ENCODE measurements at places on chromosomes 5 and 9.

DNA sequence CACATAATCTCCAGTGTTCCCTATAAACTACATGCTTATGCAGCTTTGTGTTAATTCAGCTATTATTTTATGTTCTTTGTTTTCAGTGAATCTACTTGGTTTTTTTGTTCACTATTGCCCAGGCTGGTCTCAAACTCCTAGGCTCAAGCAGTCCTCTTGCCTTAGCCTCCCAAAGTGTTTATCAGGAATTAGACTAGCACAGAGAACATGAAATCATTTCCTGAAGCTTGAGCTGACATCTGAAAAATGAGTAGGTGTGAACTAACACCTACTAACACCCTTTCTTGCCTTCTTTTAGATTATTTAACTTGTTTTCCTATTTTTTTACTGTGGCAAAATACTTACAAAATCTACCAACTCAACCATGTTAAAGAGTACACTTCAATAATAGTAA lies 25.0 kb downstream of the CENPP start:
- DNase-seq = no peak

GRCh38 chr9:119441338-119441737 lies 72.1 kb upstream of the BRINP1 start:
- no peak for DNase-seq

GRCh38 chr9:130765137-130766020 lies 69.7 kb upstream of the ABL1 start:
- DNase-seq = no peak

GRCh38 chr9:137286975-137287383 lies 9.5 kb downstream of the TOR4A start:
- no peak for DNase-seq

- no peak for DNase-seq
Measured at GRCh38 chr5:15384581-15384980, 115.4 kb upstream of the FBXL7 start.

- DNase-seq = no peak
Measured at GRCh38 chr9:117073539-117074341, 341.1 kb downstream of the ASTN2 start.

GRCh38 chr9:128412120-128412790 lies 8.4 kb upstream of the CERCAM start:
- no peak for DNase-seq

DNA sequence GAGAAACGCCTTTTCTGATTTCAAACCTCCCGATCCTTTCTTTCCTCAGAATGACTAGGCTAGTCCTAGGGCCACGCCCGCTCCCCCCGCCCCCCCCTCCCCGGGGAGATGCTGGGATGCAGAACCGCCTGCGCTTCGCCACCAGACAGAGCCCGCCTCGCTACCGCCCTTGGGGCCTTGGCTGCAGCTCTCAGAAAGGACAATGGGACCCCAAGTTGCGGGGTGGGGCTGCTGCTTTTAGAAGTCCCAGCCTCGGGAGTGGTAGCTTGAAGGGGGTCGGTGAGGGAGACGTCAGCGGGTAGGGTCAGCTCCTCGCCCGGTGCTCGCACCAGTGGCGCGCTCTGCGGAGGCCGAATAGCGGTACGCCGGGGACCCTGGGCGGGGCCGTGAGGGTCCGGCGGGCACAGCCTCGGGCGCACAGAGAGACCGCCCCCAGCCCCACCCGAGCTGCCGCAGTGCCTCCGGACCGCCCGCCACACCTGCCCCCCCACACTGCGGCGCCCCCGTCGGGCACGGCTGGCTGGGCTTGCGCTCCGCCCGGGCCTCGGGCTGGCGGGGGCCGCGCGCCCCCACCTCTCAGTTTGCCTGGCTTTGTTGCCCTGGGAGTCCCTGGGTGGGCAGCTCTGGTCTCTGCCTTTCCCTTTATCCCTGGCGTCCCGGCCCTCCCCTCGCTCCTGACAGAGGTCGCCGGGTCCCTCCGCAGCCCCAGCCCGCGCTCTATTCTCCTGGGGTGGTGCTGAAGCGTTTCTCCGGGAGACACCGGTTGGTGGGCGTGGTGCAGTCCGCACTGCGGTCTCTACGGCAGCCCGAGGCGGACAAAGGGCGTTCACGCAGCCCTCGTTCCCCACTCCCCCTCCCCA lies 1.2 kb downstream of the MAP1B start:
- peak; percentile 68 for DNase-seq

DNA sequence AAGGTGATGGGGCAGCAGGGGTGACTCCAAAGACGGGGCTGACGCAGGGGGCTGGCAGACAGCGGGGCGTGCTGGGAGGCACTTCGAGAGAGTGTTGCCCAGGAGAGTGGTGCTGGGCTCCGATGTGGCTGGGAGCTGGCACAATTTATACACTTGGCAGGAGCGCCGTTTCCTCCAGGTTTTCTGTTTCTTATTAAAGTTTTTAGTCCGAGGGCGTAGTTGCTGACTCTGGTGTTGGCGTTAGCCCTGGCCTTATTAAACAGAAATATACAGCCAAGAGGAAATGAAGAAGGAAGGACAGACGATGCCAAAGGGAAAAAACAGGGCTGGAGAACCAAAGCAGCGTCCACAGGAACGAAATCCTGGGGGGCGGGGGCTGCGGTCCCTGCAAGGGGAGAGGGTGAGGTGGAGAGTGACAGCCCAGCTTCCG lies 139.6 kb upstream of the PHYKPL start:
- DNase-seq = no peak

GRCh38 chr5:23629396-23629795 lies 122.0 kb downstream of the PRDM9 start:
- DNase-seq = no peak

DNA sequence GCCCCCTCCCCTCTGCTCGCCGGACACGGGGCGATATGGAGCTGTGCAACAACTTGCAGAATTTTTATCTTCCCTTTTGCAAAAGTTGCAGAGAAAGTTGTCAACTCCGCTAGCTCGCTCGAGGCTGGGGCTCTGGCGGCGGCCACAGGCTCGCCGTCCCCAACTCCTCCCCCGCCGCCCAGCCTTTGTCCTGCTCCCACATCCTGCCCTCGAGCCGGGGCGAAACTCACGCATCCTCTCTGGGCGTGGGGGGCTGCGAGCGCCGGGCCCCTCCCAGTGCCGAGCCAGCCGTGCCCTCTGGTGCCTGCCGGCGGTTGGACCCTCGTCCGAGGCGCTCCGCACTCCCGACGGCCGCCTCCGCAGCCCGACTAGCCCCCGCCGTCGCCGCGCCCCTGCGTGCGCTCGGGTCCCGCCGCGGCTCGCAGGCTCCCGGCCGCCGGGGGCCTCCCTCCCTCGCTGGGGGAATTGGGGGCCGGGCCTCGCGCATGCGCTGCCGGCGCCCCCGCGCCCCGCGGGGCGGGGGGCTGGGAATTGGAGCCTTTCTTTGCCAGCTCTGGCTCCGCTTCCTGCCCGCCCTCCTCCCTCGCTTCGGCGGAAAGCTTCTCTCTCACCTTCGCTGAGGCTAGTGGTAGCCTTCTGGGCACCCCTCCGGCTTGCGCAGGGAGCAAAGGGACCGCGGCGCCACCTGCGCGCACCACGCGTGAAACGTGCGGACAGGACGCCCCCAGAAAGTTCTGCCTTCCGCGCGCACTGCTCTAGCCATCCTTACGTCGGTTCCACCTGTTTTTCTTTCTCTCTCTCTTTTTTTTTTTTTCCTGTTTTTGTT lies at the start of gene CCNJL:
Gene CCNJL, minus strand, starts transcription at position 431 of the 826 bp plus-strand sequence. CDS start 641 bp downstream, outside the sequence.
- DNase-seq = peak; percentile 68

DNA sequence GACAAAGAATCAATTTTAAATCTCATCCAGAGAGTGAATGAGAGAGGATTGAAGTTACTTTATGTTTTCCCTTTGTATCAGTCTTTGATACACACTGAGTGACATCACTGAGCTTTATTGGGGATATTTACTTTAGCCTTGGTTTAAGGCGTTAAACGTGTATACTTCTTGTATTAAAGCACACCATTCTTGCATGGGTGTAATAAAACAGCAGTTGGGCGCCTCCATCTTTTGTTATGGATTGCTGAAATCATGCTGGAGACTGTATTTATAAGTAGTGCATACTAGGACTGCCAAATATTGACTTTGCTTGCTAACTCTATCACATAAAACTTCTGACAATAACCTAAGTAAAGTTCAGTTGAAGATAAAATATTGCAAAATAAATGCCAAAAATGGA lies 1755.8 kb upstream of the WWC1 start:
- DNase-seq = no peak

DNA sequence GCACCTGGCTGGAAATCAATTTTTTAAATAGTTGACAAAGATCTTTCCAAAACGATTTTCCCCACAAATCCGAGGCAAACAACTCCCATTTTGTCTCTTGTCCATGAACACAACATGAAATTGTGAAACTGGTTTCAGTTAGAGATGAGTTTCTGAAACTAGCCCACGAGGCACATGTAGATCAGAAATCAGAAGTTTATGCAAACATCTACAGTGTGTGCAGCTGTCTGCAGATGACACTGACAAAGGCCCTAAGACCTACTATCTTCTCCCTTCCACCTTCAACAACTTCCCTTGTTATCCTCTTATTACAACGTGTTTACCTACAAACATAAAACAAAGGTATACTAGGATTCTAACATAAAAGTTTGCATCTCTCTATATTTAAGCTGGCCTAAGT lies 183.3 kb downstream of the DIRAS2 start:
- DNase-seq = no peak

GRCh38 chr5:171797543-171797942 lies 11.9 kb downstream of the SMIM23 start:
- no peak for DNase-seq

DNA sequence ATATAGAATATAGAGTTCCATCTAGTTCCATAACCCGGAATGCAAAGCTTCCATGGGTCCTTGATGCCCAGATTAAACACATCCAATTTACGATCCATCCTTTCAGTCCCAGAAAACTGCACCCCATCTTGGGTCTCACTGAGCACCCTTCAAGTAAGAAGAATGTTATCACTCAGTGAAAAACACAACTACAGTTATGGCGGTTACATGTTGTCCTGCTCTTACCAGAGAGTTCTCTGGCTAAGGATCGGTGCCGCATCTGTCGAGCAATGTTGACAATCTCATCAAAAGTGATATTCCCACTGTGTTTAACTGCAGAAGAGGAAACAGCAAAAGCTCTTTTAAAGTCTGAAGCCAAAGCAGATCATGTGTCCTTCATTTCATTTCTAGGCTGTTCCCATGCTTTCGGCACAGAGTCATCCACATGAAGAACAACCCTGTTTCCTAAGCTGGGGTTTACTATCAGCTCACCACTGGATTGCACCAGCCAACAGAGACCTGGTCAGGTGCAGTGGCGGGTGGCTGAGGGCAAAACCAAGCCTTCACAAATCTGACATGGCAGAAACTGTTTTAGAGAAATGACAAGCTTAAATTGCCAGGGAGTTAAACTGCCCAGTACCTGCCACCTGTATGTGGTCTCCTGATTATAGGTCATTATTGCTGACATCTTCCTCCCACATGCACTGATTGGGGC lies 2.9 kb downstream of the RPL12 start:
- DNase-seq = no peak

- no peak for DNase-seq
Measured at GRCh38 chr9:6764011-6764410, 6.2 kb downstream of the KDM4C start.

GRCh38 chr5:74541381-74541781 lies 99.1 kb downstream of the ENC1 start:
- DNase-seq = no peak

DNA sequence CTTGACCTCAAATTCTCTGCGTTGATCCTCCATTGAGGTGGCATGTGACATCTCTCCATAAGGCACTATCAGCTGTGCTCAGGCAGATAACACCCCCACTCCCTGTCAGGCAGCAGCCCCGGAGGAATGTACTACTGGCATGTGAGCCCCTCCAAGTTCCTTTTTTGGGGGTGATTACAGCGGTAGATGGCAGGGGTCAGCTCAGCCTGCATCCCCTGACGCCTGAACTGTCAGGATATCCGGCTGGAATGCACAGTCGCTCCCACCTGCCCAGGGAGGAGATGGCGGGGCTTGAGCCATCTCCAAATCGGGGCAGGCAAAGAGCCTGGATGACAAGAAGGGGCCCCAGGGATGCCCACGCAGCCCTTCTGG lies 40.8 kb downstream of the FAM78A start:
- DNase-seq = no peak

- no peak for DNase-seq
Measured at GRCh38 chr9:37471942-37472684, 6.9 kb upstream of the ZBTB5 start.

GRCh38 chr5:75364571-75365280 lies 27.7 kb downstream of the HMGCR start:
- no peak for DNase-seq

- DNase-seq = no peak
Measured at GRCh38 chr5:2213121-2213730, 330.5 kb upstream of the IRX4 start.

- no peak for DNase-seq
Measured at GRCh38 chr5:76601470-76601869, 21.7 kb downstream of the F2RL2 start.

DNA sequence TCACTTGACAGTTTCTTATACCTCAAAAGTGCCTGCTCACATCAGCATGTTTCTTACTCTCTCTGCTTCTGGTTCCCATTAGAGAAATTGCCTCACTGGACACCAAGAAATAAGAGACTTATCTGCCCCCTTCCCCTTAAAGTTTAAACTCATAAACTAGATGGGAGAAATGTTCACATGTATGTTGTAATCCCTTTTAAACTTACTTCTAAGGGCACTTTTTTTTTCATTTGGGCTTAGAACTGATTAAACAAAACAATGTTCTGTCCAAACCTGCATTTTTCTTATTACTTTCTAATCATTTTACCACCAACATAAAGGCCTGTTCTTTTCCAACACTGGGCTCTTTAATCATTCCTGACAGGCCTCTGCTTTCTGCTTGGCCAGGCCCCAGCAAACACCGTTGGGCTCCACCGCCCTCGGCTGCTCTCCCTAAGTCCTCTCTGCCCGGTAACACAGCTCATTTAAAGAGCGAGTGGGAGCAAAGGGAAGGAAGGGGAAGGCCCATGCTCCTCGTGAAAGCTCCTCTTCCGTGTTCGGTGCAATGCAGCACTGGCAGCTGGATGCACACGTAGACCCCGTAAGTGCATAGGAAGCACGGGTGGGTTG lies 53.4 kb downstream of the ROR2 start:
- DNase-seq = peak; percentile 55

GRCh38 chr5:122723606-122724352 lies 51.1 kb upstream of the SNX2 start:
- DNase-seq = no peak

DNA sequence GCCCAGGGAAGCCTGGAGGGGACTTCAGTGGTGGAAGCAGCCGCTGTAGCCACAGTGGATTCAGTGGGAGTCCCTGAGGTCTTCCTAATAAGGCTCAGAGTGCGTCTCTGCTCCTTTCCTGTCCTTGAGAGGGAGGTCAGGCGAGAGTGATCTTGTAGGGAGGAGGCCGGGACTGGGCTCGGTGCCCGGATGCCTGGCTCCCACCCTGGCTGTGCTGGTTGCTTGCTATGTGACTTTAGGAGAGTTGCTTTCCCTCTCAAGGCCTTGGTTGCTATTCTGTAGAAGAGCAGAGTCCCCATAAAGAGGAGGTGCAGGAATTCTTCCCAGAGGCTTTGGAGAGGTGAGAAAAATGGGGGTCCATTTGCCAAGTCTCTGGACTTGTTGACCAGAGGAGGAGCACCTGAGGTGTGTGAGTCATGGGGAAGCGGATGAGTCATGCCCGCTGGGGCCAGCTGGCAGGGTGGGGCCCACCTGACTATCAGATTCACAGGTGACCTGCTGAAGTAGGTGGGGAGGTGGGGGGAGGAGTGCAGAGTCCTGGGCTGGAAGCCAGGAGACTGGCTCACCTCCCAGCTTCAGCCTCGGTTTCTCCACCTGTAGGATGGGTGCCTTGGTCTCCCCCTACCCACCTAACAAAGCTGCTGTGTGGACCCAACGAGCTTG lies 13.8 kb downstream of the GSN start:
- DNase-seq = no peak

- no peak for DNase-seq
Measured at GRCh38 chr9:132160802-132161742, 786 bp upstream of the NTNG2 start.

GRCh38 chr5:125584140-125584520 lies 837.7 kb upstream of the ZNF608 start:
- DNase-seq = peak; percentile 73

All from left lung (tissue), 14 donors.